ENCODE measurements at places on chromosomes 4 and X.

DNA sequence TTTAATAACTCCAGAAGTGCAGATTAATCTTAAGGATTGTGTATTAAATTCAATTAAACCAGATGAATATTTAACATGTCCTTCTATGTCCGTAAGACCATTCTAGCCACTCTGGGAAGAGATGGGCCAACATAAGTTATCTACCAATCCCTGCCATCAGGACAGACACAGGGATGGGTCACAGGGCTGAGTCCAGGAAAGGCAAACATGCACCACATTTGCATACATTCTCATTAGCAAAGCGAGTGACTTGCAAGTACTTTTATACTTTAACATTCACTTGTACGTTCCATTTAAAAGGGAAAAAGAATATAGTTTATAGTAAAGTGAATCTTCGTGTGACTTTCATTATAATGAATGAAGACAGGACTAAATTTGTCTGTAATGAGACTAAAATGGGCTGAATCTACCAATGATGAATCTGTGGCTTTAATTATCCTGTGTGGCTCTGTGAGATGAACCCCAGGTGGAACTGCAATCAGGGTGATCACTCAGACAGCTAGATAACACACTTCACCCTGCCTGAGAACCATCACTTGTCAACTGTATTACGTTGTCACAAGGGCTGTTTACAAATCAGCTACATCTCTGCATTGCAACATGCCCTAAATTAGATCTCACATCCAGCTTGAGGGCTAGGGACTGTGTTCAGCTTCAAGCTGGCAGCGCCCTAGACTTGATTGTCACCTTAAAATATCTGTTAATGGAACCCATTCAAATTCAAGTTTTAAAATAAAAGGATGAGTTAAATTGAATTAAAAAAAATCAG is 77.2 kb downstream of the SH3KBP1 start:
- DNase-seq: no peak

- DNase-seq: no peak
Observed at GRCh38 chr4:154399259-154399974, 92.2 kb downstream of the DCHS2 start.

- no peak for DNase-seq
Observed at GRCh38 chrX:121902463-121902862, 855.1 kb downstream of the GLUD2 start.

DNA sequence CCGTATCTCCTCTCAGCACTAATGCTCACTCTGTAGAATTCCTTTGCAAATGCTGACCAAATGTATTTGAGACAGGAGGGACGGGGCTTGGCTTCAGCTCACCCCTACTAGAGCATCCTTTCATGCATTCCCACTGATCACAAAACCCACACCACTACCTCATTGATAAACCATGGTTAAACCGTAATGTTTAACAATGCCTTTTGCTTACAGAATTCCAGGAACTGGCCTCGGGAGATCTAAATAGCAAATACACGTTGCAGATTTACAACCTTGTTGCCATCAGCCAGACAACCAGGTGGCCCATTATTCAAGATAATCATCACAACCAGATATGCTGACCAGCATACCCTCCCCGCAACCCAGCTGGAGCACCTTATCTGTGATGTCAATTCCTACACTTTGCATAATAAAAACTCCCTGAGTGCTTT is 391.9 kb downstream of the KCTD8 start:
- DNase-seq: no peak

GRCh38 chrX:13397878-13398818 is 78.3 kb upstream of the ATXN3L start:
- DNase-seq: no peak

- DNase-seq: no peak
Observed at GRCh38 chr4:65865489-65865888, 195.2 kb upstream of the EPHA5 start.

DNA sequence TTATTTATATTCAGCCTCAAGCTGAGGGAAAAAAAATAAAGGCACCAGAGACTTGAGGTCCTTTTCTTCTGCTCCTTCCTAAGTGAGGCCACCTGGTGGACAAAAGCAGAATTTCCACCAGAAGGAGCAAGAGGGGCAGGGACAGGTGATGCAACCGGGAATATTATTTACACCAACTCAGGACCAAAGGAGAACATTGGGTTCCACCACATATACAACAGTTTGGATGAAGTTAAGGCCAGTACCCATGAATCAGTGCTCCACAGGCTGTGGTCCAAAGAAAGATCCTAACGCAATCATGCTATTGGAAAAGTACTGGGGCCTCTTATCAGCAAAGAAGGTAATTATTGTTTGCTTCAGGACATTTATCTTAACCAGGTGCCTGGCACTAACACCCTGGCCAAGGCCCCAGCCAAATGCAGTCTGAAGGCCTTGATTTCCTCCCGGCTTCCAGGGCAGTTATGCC is 57.4 kb downstream of the TSC22D3 start:
- DNase-seq: peak; percentile 29

GRCh38 chr4:52843958-52844357 is 18.2 kb upstream of the RASL11B start:
- no peak for DNase-seq

- DNase-seq: no peak
Observed at GRCh38 chrX:125782184-125782583, 383.9 kb downstream of the DCAF12L2 start.

DNA sequence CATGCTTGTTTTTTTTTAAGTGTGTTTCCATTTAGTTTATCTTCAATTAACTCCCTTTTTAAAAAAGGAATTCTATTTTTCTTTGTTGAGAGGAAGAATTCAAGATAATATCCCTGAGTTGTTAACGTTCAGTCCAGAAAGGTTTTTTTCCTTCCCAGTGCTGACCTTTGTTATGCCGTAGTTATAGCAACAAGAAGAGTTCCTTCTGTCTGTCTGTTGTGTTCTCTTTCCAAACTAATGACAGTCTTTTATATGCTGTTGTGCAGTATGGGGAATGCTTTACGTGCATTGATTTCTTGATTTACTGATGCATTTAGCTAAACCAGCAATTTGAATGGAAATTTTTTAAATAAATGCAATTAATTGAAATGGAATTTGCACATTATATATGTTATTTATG is 6.6 kb upstream of the CXXC4 start:
- DNase-seq: no peak

- no peak for DNase-seq
Observed at GRCh38 chr4:94841864-94842221, 84.1 kb downstream of the BMPR1B start.

- DNase-seq: no peak
Observed at GRCh38 chr4:100417565-100417964, 100.3 kb downstream of the EMCN start.

GRCh38 chr4:75555294-75556164 is at the start of gene ODAPH:
ODAPH (plus strand) TSS chr4:75556066; CDS start chr4:75556083, 17 bp downstream.
- no peak for DNase-seq

DNA sequence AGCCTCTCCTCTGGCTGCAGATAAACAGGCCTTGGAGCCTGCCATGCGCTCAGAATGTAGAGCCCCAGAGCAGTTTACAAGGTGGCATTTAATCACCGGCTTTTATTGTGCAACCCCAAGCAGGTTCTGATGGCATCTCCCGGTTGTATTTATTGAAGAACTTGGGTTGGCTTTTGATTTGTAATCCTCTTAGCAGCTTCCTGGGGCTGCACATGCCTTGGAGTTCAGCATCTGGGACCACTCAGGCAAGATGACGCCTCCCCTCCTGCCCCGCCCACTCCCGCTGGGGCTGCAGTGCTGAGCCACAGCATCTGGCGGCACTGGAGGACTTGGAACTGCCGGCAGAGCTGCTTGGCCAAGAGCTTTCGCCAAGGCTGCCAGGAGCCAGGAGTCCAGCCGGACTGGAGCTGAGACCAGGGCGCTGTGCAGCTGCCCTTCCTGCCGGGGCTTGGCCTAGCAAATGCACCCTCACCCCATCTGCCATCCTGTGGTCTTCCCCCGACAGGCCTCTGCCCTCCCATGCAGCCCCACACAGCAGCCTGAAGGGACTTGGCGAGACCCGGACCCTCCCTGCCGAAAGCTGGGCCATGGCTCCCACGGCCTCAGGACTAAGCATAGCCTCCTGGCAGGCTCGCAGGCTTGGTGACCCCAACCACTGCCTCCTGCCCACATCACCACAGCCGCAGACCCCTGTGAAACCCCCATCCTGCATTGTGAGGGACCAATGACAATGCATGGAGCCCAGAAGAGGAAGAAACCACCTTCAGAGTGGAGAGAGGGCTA is 5.4 kb downstream of the HTRA3 start:
- DNase-seq: no peak

- DNase-seq: no peak
Observed at GRCh38 chr4:65302145-65302544, 368.1 kb downstream of the EPHA5 start.

GRCh38 chr4:41177016-41177415 is 37.3 kb downstream of the APBB2 start:
- no peak for DNase-seq

DNA sequence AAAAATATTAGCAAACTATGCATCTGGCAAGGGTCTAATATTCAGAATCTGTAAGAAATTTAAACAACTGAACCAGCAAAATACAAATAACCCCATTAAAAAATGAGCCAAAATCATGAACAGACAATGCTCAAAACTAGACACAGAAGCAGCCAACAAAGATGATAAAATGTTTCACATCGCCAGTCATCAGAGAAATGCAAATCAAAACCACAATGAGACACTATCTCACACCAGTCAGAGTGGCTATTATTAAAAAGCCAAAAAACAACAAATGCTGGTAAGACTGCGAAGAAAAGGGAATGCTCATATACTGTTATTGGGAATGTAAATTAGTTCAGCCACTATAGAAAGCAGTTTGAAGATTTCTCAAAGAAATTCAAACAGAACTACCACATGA is 201.3 kb upstream of the CPEB2 start:
- no peak for DNase-seq

DNA sequence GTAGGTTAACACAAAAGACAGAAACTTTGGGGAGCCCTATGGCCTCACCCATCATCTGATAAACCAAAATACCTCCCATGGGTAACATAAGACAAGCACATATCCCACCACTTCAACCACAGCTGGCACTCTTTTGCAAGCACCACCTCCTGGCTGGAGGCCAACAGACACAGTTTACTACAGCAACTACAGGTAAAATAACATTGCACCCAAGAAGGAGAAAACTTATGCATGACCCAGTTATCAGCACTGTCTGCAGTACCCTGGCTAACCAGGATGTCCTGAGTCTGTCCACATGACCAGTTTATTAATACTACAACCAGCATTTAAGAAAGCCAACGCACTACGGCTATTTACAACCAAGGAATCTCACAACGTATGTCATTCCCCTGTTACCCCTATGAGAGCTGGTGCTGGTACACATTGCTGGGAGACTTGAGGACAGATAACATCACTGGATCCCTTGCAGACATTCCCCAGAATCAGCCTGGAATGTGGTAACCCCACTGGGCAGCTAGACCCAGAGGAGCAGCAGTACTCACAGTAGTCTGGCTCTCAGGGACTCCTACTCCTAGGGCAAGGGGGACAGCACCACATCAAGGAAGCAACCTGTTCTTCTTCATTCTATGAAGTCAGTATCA is 32.0 kb downstream of the ELF2 start:
- DNase-seq: no peak

DNA sequence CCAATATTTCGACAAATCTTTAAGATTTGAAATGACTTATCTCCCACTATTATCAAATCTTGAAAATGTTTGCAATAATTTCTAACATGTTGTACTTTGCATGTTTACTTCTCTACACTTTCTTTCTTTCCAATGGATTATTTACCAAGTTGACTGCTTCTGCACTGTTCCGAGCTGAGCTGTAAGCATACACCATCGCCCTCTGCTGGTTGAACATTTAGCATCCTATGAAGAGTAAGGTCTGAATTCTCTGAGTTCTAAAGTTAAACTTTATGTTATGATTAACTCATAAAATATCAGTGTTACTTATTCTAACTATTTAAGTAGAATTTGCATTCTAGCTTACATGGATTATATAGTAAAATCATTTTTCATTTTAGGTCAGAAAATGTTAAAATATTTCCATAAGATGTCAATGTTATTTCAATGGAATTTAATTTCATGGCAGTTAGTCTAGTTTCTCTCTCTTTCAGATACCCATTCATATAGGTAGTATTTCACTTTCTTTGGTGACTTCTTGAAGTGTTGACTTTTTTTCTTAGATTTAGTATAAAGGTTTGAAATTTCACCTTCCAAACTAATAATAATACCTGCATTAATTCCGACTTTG is 137.4 kb downstream of the DKK2 start:
- DNase-seq: no peak

- DNase-seq: no peak
Observed at GRCh38 chrX:7119950-7120877, 27.3 kb upstream of the STS start.

GRCh38 chrX:21728276-21728968 is 29.5 kb downstream of the SMPX start:
- DNase-seq: no peak

GRCh38 chrX:82031250-82031649 is 829.3 kb downstream of the SH3BGRL start:
- DNase-seq: no peak

- no peak for DNase-seq
Observed at GRCh38 chr4:8117278-8117682, 41.3 kb downstream of the ABLIM2 start.

DNA sequence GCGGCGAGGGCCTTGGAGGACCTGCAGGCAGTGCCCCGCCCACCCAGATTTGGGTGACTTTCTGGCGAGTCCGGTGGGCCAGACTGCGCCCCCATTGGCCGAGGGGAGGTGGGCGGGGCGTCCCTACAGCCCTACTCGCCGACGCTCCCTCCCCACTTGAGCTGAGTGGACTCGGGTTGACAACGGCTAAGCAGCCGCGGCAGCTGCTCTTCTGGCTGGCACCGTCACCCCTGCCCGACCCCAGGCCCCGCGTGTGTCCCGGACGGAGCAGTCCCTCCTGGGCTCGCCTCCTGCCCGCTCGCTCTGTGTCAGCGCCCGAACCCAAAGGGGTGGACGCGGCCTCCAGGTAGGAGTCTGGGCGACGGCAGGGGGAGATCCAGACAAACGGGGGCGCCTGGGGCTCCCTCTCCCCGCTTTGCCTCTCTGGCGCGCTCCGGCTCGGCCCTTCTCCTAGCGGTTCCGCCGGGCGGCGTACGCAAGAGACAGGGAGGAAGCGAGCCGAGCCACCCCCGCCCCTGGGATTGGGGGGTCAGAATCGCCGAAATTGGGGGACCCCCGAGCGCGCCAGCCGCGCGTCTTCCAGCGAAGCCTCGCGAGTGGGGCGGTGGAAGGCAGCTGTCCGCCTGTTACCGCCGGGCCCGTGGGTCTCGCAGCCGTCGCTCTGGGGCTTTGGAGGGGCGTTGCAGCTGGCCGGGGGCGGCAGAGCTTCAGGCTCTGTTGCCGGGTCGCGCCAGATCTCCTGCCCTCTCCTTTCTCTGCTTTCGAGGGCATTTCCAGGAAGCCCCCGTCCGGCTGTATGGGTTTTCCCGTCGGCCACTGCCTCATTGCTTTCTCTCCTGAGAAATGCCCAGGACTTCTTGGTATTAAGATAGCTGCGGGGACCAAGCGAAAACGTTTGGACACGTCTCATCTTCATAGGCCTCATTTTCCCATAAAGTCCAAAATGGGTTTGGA is 46.3 kb downstream of the STARD8 start:
- no peak for DNase-seq
